ENCODE measurements at places on chromosomes 2 and 18.

GRCh38 chr2:2399396-2399795, 68.3 kb upstream of the MYT1L start:
- DNase-seq = no peak

GRCh38 chr2:37616677-37617005, 54.8 kb downstream of the CDC42EP3 start:
- no peak for DNase-seq

DNA sequence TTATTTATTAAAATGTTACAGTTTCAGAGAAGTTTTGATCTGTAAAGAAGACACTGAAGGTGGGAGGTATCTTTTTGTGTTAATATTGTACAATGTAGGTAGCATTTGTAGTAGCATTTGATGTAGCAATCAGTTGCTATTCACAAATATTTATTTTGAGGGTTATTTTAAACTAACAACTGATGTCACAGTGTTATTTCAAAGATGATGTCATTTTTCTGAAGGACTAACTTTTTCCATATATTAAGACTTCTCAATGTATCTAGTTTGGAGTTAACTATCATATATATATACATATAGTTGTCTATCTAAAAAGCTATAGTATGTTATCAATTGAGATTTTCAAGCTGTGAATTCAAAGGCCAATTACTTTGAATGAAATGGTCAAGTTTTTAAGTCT, 1003.3 kb downstream of the DSC3 start:
- no peak for DNase-seq

- no peak for DNase-seq
Measured at GRCh38 chr2:6525475-6525964, 340.2 kb downstream of the CMPK2 start.

- no peak for DNase-seq
Measured at GRCh38 chr2:191739194-191739593, 61.3 kb downstream of the NABP1 start.
